ENCODE measurements at places on chromosomes 5 and 9.

DNA sequence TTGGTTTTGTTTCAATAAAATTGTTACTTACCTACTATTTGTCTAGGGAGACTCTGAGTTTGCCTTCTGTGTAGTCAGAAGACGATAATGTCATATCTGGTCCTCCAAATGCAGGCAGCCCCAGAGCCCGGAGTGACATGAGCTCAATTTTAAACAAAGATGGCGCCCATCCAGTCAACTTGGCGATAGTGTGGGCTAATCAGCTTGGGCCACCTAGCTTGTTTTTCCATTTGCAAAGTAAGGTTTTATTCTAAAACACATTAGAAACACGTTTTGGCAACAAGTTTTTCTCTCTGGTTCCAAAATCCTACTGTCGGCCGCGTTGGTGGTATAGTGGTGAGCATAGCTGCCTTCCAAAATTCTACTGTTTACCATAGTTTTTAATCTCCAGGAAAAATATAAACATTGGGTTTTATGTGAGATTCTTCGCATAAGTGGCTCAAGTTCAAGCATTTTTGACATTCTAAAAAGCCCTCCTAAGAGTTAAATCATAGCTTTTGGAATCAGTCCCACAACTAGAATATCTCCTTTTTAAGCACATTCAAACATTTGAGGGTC lies 13.2 kb downstream of the TSC1 start:
- DNase-seq, result no peak

- no peak for DNase-seq
Observed at GRCh38 chr9:93294011-93294410, 110.1 kb downstream of the WNK2 start.

DNA sequence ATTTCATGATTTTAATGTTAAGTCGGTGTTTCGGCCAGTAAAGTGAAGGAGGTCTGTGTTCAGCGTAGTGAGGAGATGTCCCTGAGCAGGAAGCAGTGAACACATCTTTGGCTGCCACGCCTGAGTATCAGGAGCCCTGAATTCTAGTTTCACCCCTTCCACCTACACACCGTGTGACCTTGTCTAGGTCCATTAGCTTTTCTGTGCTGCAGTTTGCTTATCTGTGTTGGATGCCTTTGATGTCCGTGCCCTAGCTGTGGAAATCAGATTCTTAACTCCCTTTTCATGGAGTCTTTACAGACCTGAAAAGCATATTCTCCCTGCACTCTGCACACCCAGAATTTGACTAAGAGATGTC lies 601 bp downstream of the FBXO38 start:
- no peak for DNase-seq

GRCh38 chr5:110115503-110115902 lies 425.8 kb downstream of the MAN2A1 start:
- no peak for DNase-seq

- no peak for DNase-seq
Observed at GRCh38 chr5:112682621-112683061, 55.0 kb upstream of the APC start.

GRCh38 chr5:138974227-138975063 lies 99.3 kb upstream of the LRRTM2 start:
- DNase-seq, result no peak

DNA sequence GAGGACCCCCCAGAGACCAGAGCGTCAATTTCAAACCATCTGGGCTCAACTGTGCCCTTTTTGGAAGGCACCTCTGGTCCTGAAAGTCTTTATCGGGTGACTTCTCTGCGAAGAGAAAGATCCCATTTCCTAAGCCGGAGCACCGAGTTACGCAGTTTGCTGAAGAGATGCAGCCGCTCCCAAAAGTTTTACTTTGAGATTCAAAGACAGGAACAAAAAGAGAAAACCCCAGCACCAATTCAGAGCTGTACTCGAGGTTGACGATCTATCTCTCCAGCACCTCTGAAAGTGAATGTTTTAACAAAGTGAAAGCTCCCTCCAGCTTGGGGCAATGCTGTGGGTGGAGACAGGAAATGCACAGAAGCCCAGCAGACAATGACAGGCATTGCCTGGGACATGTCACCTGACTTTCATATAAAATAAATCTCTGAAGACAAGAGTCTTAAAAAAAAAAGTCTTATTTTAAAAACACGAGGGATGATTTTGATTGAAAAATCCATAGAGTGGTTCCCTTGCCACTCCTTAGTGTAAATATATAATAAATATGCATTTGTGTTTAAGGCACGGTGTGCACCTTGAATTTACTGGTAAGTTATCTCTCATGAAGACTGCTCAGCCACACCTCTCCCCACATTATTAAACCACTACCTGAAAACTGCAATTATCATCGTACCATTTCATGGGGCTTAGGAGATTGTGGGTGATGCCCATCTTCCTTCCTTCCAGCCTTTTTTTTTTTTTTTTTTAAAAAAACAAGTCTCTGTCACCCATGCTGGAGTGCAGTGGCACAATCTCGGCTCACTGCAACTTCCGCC lies 79.9 kb downstream of the FNBP1 start:
- no peak for DNase-seq

- DNase-seq, result no peak
Observed at GRCh38 chr5:178304016-178304415, 71.4 kb upstream of the PHYKPL start.

DNA sequence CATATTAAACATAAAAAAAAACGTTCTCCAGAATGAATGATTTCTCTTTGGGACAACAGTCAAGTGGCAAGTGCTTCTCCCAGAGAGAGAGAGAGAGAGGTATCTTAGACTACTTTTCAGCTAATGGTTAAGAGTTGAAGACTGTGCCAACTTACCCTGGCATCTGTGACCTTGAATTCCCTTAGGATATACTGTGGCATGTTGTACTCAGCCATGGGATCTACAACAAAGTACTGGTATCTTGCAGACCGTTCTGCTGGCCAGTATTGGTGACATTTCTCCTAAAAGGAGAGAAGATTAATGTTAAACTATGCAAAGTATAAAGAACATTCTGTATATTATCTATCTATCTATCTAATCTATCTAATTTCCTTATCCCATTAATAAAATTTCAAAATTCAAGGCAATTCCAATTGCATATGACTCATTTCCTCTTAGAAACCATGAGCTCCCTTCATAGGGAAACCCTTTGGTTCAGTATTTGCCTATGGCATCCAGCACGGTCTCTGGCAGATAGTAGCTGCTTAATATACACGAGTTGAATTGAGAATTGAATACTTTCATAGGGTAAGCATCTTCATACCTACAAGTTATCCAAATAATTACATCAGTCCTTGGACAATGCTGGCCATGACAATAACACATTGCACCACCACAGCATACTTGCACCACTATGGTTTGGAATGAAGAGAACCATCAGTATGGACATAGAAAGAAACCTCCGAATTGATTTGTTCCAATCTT lies 539.4 kb upstream of the DMAC1 start:
- no peak for DNase-seq

DNA sequence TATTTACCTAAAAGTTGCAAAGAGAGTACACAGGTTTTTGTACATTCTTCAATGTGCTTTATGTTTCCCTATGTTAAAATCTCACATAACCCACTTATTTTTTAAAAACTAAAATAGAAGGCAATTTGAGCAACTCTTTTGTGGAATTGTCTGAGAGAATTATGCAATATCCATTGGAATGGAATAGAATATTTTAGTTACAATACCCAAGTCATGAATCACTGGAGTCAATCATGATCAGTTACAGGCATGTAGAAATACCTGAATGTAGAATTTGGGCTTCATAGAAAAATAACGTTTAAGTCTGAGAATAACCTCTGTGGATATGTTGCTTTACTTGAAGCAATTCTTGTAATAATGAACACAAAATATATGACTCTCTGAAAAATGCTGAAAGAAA lies 143.3 kb downstream of the FGF10 start:
- DNase-seq, result no peak

GRCh38 chr9:97906236-97906831 lies 16.0 kb downstream of the TRMO start:
- no peak for DNase-seq

DNA sequence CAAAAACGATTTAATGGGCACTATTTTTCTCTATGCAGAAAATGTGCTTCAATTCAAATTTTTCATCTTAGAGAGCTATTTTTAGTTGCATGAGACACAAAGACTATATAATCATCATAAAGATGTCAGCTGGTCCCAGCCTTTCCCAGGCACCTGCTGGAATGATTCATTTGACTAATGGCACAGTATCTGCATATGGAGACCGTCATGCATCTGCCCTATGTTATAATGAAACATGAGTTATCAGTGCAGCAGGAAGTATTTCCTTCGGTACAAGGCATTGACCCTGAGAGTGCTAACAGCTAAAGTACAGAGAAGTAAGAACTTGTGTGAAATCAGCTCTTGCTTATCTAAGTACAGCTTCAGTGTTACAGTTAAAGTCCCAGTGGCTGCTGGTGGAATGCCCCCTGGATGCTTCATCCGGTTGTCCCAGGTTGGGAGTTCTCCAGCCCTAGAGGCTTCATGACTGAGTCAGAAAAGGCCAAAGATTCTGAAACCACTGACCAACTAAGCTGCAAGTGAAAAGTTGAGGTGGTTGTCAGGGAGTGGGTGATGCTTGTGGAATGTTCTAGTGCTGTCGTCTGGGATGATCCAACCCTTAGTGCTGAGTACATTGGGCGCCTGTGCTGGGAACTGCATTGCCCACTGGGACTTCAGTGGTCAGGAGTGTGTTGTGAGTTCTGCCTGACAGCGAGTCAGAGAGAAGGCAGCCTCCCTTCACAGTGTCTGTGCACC lies 57.2 kb downstream of the MTRR start:
- DNase-seq, result no peak

DNA sequence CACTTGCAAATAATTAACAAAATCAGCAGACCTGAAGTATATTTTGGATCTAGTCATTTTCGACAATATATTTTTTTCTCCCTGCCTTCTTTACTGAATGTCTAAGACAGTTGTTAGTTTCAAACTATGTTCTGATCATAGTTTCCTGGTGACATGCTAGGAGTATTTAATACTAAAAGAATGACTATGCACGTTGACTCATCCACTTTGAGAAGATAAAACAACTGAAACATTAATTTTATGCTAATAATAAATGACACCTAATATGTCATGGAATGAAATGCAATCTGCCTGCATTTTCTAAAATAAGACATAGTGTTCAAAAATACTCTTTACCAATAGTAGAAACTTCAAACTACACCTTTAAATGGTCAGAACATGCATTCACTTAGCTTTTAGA lies 2123.7 kb upstream of the C9orf72 start:
- no peak for DNase-seq

DNA sequence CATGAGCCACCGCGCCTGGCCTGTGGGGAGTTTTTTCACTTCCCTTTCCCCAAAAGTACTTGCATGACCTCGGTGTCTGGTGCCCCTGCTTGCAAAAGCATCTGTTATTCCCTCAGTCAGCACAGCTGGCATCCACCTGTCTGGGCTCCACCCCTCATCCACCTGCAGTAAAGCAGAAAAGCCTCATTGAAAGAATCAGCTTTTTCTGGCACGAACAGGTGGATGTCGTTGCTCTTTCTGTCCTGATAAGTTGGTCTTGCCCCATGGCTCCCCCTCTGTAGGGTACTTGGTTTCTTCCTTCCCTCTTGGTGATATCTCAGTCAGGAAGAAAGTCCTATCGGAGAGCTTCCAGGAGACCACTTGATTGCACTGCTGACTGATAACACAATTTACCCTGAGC lies 37.4 kb downstream of the WWC1 start:
- DNase-seq, result no peak

GRCh38 chr5:145825751-145826180 lies 9.4 kb downstream of the PRELID2 start:
- no peak for DNase-seq

GRCh38 chr9:113477661-113478060 lies 14.1 kb downstream of the RGS3 start:
- DNase-seq, result no peak

GRCh38 chr9:131874916-131875670 lies 135.2 kb upstream of the RAPGEF1 start:
- no peak for DNase-seq

DNA sequence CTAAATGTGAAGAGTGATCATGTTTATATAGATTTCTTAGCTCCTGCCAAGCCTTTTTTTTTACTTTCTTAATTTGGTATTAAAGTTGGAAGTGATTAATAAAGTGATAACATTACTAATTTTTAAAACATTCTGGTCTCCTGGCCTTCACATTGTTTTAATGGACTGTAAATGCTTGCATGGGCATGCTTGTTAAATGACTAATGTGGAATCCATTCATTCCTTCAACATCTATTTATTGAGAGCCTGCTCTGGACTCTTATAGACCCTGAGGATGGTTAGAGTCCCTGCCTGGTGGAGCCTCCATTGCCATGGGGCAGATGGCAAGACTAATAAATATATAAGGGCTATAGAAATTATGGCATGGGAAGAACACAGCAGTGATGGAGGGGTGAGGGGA lies 103.5 kb downstream of the NTRK2 start:
- no peak for DNase-seq

DNA sequence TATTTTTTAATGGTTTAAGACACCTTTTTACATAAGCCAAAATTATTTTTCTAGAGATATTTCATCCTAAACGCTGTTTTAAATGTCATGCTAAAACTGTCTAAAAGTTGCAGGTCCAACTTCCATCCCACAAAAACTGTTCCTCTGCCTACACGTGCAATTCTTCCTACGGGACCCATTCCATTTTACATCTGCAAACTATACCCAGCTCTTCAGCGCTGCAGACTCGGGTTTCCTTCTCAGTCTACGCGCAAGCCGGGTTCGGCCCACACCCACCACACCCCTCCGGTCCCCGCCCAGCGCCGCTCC lies 8.7 kb downstream of the RANBP6 start:
- DNase-seq, result no peak

GRCh38 chr5:133683646-133684596 lies 71.6 kb upstream of the FSTL4 start:
- no peak for DNase-seq

GRCh38 chr5:81300921-81301270 lies 491 bp upstream of the ZCCHC9 start:
- no peak for DNase-seq

GRCh38 chr9:115369322-115369957 lies 251.5 kb upstream of the TNC start:
- no peak for DNase-seq

- DNase-seq, result no peak
Observed at GRCh38 chr9:94479757-94480156, 75.1 kb upstream of the PCAT7 start.

DNA sequence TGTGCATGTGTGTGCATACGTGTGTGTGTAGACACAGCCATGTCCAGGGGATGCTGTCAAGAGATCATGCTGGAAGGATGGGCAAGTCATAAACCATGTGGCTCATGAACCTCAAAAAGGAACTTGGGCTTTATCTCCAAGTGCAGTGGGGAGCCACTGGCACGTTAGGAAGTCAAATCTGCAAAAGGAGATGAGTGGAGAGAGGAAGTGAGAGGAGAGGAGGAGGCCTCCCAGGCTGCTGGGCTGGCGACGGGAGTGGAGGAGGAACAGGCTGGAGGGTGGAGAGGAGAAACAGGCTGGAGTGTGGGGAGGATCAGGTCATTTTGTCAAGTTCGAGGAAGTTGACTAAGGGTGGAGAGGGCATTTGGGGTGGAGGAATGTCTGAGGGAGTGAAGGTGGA lies 29.2 kb upstream of the TIFAB start:
- no peak for DNase-seq

- no peak for DNase-seq
Observed at GRCh38 chr9:92963831-92964606, 16.7 kb downstream of the FGD3 start.

- no peak for DNase-seq
Observed at GRCh38 chr5:33476992-33477391, 36.2 kb downstream of the TARS1 start.

GRCh38 chr5:177438468-177438867 lies 8.1 kb upstream of the PRR7 start:
- DNase-seq, result no peak

GRCh38 chr5:81334304-81335061 lies 33.1 kb downstream of the ZCCHC9 start:
- no peak for DNase-seq

- DNase-seq, result no peak
Observed at GRCh38 chr5:115895821-115896220, 54.1 kb downstream of the AP3S1 start.
